ENCODE measurements at places on chromosomes 1 and 21. TPM values are rescaled to one million over a fixed set of nuclear protein-coding genes. Genes with fewer than 3 reads are reported as not detected.

CYP4B1 gene
- not detected for total RNA-seq

S100A5 gene
- not detected for total RNA-seq

LCE1B gene
- not detected for total RNA-seq

AMY1C gene
- not detected for total RNA-seq

COL16A1 gene
- total RNA-seq = 39.8 TPM

ADAMTS5 gene
- 0.45 TPM for total RNA-seq

APCS gene
- not detected for total RNA-seq
